ENCODE measurements at places on chromosomes 5 and 9. TPM values are rescaled to one million over a fixed set of nuclear protein-coding genes. Genes with fewer than 3 reads are reported as not detected.

GRCh38 chr5:158832731-158833130 is 267.0 kb downstream of the EBF1 start:
- DNase-seq = no peak
- H3K4me3 ChIP-seq = no peak overlapping the region
- H3K4me1 ChIP-seq = no peaks in the 10 kb centered on the region
- H3K36me3 ChIP-seq = no peaks in the 10 kb centered on the region

DNA sequence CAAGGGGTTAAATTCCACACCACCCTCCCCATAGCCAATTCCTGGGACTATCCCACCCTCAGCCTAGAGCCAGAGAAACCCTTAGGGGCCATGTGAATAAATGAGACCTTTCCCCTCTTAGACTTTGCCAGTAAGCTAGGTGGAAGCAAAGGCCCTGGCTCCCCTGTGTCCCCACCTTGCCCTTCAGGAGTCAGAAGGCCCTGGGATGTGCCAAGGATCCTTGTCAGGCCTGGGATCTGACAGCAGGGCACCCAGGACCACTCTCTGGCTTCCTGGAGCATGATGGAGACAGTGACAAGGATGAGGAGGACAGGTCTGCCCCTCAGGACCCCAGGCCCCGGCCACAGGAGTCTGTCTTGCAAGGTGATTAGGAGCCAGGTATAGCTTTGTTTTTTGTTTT is 125.0 kb upstream of the HAND1 start:
- no peaks in the 10 kb centered on the region for H3K27me3 ChIP-seq
- H3K4me3 ChIP-seq = no peak overlapping the region
- H3K36me3 ChIP-seq = no peaks in the 10 kb centered on the region
- no peak overlapping the region for H3K27ac ChIP-seq
- DNase-seq = no peak

GRCh38 chr5:180333661-180334060 is 19.5 kb downstream of the GFPT2 start:
- no peak overlapping the region for H3K27ac ChIP-seq
- peaks cover under 1% of the 10 kb centered on the region for H3K4me1 ChIP-seq
- H3K27me3 ChIP-seq = no peaks in the 10 kb centered on the region
- H3K4me3 ChIP-seq = no peak overlapping the region

GRCh38 chr9:75185585-75186170 is 97.4 kb downstream of the OSTF1 start:
- H3K27ac ChIP-seq = no peak overlapping the region
- H3K4me1 ChIP-seq = peaks cover 4% of the 10 kb centered on the region
- DNase-seq = no peak
- H3K4me3 ChIP-seq = no peak overlapping the region

GRCh38 chr5:140140435-140140834 is 14.7 kb downstream of the IGIP start:
- no peak overlapping the region for H3K4me3 ChIP-seq
- peaks cover 21% of the 10 kb centered on the region for H3K4me1 ChIP-seq
- no peak overlapping the region for H3K27ac ChIP-seq
- H3K27me3 ChIP-seq = no peaks in the 10 kb centered on the region
- no peaks in the 10 kb centered on the region for H3K36me3 ChIP-seq

- H3K36me3 ChIP-seq = peaks cover 61% of the 10 kb centered on the region
- peak; percentile 67 for DNase-seq
- no peaks in the 10 kb centered on the region for H3K27me3 ChIP-seq
- H3K27ac ChIP-seq = no peak overlapping the region
- no peak overlapping the region for H3K4me3 ChIP-seq
Observed at GRCh38 chr9:133098104-133098754, 22.8 kb downstream of the RALGDS start.

DNA sequence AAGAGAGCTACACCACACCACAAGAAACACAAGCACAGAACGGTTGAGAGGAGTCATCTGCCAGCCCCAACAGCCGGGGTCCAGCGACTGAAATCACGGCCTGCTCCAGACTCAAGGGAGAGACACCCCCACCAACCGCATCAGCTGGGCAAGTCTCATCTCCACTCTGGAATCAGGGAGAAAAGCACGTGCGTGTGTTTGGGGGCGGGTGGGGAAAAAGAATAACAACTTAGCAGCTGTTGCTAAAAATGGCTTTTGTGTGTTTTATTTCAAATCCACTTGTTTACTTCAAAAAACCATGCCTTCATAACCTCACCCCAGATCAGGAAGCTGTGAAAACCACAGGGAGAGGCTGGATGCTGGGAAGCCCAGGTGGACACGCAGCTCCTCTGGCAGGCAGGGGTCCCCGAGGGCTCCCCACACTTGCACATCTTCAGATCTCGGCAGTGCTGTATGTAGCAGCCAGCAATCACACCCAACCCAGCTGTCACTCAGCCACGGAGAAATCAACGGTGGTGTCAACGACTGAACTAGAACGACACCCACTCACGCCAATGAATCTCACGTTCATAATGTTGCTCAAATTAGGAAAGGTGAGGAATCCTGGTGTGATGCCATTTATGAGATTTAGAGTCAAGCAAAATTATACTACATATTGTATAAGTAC is 19.0 kb downstream of the PNPLA7 start:
- no peak for DNase-seq
- H3K27ac ChIP-seq = no peak overlapping the region
- no peak overlapping the region for H3K4me3 ChIP-seq
- H3K4me1 ChIP-seq = peaks cover 8% of the 10 kb centered on the region

- no peak overlapping the region for H3K27ac ChIP-seq
- H3K4me1 ChIP-seq = no peaks in the 10 kb centered on the region
- no peak overlapping the region for H3K4me3 ChIP-seq
- DNase-seq = no peak
- H3K36me3 ChIP-seq = no peaks in the 10 kb centered on the region
- H3K27me3 ChIP-seq = no peaks in the 10 kb centered on the region
Observed at GRCh38 chr5:123790226-123790625, 278.2 kb downstream of the CSNK1G3 start.

The SETX gene
- total RNA-seq = 49.2 TPM
